ENCODE measurements at places on chromosomes 2 and 18.

- no peak for DNase-seq
Measured at GRCh38 chr2:174593041-174593440, 4.6 kb downstream of the WIPF1 start.

- no peak for DNase-seq
Measured at GRCh38 chr2:64738026-64738425, 84.3 kb upstream of the SERTAD2 start.

- DNase-seq = no peak
Measured at GRCh38 chr2:96195410-96196066, 13.1 kb downstream of the STARD7 start.

DNA sequence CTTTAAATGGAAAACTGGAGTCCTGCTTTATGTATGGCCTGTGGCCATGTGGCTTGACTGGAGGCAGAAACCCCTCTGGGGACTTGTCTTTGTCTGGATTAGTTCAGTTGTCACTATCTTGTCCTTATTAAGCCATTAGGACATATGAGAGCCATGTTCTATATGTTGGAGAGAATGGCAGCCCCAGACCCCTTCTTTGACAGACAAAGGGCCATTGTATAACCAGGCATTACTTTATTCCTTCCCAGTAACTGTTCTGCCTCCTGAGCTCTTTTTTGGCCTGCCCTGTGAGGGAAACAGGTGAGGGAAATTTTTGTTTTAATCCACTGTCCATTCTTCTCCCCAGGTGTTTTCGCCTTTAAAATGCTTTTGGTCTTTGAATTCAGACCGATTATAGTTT lies 43.3 kb downstream of the FSHR start:
- no peak for DNase-seq

DNA sequence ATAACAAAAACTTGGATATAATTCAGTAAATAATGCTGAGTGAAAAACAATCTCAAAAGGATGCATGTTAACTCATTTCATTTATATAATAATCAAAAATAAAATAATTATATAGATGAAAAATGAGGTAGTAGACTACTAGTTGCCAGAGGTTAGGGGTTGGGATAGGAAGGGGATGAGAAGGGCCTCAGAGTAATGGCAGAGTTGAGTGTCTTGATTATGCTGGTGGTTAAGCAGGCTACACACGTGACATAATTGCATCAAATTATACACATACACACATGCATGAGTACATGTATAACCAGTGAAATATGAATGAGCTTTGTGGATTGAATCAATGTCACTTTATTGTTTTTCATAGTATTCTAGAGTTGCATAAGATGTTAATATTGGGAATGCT lies 201.0 kb downstream of the RIT2 start:
- DNase-seq = no peak

GRCh38 chr2:58604096-58604495 lies 363.0 kb upstream of the FANCL start:
- DNase-seq = no peak

DNA sequence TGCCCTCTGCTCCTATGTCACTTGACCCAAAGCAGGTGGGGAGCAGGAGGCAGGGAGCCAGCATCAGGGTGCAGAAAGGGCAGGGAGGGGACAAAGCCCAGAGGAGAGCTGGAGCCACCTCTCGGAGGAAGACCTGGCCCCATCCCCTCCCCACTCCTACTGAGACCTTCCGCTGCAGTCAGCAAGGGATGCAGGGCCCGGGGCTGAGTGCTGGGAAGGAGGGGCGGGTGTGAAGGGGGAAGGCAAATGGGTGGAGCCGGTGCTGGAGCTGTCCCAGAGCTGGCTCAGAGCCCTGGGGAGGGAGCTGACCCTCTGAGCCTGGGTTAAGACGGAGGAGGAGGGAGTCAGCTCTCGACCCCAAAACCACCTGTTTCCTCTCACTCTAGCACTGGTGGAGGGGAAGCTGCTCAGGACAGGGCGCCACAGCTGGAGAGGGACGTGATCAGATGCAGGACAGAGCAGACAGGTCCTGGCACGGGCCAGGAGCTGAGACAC lies 33.8 kb downstream of the HS1BP3 start:
- DNase-seq = peak; percentile 57

- DNase-seq = no peak
Measured at GRCh38 chr2:71962350-71962749, 185.3 kb downstream of the CYP26B1 start.

GRCh38 chr2:201258666-201259615 lies 1.4 kb upstream of the CASP8 start:
- no peak for DNase-seq

DNA sequence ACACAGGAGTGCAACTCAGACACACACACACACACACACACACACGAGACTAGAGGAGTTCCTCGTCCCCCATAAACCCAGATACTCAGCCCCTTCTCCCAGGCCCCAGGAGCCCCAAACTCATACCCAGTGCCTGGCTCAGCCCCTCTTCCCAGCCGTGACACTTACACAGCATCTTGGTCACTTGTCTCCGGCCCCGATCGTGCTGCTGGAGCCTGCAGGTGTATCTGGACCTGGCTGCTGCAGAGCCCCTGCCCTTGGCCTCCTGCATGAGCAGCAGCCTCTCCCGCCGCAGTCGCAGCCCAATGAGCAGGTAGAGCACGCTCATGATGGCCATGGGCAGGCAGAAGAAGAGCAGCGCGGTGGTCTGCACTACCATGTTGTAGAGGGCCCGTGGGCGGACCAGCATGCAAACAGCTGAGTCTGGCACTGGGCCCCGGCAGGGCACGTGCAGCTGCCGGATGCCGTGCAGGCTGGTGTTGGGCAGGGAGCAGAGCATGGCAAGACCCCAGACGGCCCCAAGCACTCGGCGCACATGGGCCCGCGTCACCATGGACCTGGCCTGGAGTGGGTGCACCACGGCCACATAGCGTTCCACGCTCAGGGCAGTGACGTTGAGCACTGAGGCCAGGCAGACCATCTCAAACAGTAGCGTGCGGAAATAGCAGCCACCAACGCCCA lies 2.1 kb downstream of the NMUR1 start:
- DNase-seq = no peak

DNA sequence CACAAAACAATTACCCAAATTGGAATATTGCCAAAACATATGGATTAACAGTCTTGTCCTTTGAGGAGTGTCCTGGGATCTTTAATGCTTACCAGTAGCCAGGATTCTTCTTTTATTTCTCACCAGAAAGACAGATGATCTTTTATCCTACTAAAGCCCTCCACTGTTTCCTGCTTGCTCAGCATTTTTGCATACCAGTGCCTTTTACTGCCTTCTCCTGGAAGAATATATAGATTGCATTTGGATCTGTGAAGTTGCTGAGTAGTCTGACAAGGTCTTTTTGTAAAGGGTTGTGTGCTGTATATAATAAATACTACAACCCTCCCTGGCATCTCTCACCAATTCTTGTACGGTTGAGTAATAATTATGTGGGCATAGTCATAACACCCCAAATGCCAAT lies 652.2 kb downstream of the LRRTM4 start:
- DNase-seq = no peak

DNA sequence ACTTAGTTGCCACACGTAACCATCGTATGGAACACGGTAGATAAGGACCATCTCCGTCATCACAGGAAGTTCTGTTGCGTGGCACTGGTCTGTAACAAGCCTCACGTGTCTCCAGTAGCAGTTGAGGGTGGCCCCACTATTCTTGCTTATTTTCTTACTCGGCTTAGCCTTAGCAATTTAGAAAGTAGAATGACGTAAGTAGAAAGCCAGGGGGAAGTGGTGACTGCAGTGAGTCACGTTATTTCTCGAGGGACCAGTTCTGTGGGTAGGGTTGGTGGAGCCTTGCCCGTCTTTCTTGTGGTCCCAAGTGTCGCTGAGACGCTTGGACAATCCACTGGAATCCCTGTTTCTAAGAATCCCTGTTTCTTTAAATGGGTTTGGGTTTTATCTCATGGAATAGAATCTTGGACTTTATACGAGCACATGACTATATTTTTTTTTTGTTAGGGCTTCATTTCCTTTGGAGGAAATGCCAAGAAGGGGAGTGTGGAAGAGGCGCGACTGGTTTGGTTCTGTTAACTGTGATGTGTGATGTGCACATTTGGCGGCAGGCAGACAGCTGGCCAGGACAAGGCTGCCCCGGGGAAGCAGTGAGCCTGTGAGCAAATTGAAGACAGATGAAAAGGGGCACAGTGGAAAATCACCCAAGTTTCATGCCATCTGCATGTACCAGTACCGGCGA lies 96.2 kb downstream of the CABLES1 start:
- DNase-seq = no peak

- no peak for DNase-seq
Measured at GRCh38 chr2:154226931-154227330, 355.2 kb downstream of the GALNT13 start.

DNA sequence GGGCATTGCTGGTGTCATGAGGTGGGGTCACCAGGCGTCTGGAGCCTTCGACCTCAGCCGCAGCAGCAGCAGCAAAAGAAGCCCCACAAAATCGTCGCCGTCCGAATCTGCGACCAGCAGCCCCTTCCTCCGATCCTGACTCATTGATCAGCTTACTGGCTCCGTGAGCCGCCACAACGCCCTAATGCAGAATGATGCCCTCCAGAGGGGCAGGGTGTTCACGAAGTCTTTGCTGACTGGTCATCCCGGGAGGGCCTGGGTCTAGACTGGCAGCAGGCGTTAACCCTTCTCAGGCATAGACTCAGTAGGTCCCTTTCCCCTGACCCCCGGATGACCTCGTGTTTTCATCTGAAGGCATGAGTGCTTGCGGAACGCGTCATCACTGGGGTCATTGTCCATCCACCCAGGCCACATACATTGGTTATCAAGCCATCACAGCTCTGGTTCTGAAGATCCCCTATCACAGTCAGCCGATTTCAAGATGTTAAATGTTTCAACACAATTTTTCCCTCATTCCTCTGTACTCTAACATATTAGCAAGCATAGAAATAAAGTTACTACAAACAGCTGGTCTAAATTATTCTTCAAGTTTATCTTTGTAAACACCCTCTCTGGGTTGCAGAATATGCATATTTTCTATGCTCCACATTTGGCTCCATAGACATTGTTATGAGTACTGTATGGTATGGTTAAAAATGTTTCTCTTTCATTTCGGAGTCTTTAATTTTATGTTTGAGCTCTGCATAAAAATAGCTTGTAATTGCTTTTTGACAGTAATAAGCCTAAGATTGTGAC lies 83.3 kb upstream of the SALL3 start:
- no peak for DNase-seq
